Spleen (tissue), 13 donors: ENCODE measurements at places on chromosomes 7 and 10.

GRCh38 chr7:134919240-134919641, 67.1 kb upstream of the AGBL3 start:
- no peak for DNase-seq

GRCh38 chr7:122887198-122887597, 938 bp upstream of the CADPS2 start:
- peak; percentile 76 for DNase-seq

- DNase-seq = no peak
Measured at GRCh38 chr10:62031507-62031906, 130.0 kb downstream of the ARID5B start.

GRCh38 chr7:44713680-44714335, 34.8 kb upstream of the ZMIZ2 start:
- DNase-seq = no peak

DNA sequence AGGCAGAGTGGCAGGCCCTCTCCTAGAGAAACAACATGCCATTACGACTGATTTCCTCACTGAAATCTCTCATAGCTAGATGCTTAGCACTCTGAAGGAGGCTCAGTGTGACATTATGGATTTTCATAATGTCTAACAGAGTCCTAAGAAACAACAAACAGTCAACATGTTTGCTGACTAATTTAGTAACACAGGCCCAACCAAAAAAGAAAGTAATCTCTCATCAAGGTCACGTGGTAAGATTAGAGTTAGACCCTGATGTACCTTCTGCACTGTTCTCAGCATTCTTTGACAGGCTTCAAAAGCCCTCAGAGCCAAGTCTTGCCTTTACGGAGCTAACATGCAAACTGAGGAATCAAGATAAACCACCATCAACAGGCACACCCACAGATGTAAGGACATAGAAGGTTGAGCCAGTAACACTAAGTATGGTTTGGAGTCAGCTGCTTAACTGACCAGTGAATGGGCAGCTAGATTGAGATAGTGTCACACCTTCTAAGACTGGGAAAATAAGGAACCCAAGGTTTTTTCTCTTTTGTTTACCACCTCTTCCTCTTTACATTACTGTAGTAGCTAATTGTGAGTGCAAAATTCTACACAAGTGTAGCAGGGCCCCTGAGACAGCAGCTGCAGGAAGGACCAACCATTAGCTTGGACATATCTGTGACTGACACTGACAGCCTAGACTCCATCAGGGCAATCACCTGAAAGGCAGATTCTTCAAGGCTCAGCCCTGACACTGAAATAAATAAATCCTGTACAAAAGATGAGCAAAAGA, 15.3 kb upstream of the KCNIP2 start:
- DNase-seq = no peak

DNA sequence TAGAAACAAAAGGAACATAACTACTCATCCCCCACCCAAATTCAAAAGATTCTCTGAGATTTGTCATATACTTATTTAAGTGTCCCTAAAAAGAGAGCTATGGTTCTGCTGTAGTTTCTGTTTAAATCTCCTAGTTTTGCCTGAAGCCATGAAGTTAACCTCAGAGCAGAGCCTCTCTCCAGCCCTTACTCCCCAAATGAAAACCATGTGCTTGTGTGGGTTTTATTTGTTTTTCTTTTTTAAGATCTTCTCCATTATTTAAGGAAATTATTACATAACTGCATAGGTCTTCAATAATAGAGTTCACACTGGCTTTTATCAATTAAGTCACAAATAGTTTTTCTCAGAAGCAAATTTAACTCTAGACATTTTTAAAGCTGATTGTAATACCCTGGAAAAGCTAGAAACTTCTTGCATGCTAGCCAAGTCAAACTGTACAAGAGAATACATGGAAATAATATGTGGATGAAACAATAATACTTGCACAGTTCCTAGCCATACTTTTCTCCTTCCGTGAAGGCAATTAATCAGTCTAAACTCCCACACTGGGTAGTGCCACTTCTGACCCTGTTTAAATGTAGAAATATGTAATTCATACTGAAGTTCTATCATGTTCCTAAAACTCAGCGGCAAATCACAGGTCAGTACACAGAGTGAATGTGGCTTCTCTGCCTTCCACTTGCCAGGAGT, 579.7 kb downstream of the SUGCT start:
- DNase-seq = no peak

DNA sequence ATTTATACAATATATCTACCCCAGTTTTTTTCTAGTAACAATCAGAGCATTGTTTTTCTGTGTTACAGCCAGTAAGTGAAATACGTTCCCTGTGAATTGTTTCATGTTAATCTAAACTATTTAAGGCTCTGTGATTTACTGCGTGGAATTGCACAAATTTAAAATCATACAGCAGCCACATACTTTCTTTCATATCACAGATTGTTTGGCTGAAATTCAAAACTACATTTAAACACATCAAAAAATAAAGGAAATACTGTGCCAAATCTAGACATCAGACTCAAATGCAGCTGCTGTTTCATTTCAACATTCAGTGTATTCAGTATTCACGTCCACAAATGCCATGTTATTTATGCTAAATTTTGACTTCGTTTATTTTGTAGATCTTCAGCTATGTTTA, 242.6 kb upstream of the HGF start:
- no peak for DNase-seq

DNA sequence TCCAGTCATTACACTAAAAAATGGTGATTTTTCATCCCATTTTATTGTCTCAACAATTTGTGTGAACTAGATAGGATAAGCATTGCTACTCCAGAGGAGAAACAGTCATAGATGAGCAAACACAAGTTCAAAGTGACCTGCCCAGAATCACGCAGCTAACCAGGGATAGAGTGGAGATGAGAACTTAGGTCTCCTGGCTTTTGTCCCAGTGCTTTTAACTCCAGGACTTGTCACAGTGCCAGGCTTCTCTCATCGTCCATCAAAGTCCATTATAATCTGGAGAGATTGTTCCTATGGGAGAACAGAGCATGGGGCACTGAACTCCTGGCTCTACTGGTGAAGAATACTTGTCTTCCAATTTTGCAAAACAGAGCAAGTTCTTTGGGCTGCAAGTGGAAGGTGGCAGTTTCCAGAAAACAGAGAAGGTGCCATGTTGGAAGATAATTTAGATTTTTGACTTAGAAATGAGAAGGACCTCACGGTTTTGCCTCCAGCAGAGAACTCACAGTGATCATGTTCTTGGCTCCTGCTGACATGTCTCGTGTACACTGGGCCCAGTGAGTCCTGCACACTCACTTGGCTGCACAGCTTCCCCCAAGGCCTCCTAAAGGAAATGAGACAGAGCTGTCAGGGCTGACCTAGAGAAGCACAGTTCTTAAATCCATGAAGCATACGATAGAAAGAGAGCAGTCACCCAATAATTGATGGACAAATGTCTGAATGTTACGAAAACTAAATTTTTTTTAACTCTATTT, 322.9 kb upstream of the NRP1 start:
- DNase-seq = no peak

DNA sequence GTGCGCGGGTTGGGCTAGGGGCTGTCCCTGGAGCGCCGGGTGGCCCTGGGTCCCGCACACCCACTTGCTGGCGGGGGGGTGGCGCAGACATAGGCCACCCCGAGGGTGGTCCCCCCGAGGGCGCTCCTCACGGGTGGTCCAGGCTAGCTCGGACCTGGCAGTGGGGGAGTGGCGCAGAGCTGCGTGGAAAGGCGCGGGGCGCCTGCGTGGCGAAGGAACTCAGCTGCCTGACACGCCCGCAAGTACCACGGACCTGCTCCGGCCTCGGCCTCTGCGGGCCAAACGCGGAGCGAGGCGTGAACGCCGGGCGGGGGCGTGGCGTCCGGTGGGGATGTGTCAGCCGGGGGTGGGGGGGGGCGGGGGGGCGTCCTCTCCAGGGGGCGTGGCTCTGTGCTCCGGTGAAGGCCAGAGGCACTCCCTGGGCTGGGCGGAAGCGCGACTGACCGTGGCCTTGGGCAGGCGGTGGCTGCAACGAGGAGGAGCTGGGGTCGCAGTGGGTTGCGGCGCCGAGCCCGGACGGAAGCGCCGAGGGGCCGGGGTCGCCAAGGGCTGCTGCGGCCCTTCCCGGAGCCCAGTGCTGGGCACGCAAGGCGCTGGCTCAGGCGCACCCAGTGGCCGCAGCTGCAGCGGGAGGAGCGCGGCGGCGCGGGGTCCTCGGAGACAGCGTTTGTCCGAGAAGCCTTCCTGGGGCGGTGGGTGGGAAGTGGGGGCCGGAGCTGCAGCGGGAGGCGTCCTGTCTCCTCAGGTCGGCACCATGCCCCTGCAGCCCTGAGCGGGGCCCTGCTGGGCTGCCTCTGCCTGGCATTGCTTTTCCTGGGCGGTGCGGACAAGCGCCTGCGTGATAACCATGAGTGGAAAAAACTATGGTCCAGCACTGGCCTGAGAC, 58.9 kb upstream of the NUPR2 start:
- peak; percentile 82 for DNase-seq

GRCh38 chr10:51638211-51638610, 61.2 kb downstream of the CSTF2T start:
- no peak for DNase-seq

- no peak for DNase-seq
Measured at GRCh38 chr7:36391436-36392198, 2.0 kb downstream of the ANLN start.

GRCh38 chr7:8189625-8190024, 72.3 kb downstream of the ICA1 start:
- DNase-seq = no peak

GRCh38 chr10:50576245-50576815, 47.4 kb downstream of the SGMS1 start:
- no peak for DNase-seq

- DNase-seq = no peak
Measured at GRCh38 chr7:96786998-96787395, 77.4 kb upstream of the SEM1 start.

GRCh38 chr7:84193747-84194146, 842 bp downstream of the SEMA3A start:
- no peak for DNase-seq

DNA sequence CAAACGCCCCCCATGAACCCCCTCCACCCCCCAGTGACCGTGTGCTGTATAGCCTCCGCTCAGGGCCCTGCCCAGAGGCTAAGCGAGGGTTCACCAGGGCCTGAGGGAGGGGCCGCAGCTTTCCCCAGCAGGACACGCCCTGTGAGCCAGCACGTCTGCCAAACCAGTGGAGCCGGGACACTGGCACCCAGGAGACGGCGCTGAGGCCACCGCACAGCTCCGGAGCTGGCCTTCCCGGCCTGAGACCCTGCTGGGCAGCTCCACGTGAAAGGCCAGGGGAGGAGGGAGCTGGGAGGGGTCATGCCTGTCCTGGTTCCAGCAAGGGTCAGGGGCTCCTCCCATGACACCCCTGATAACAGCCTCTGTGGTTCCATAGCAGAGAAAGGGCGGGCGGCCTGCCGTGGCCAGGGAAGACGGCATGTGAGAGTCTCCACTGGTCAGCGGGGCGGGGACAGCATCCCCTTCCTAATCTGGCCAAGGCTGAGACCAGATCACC, 278.3 kb downstream of the ELFN1 start:
- peak; percentile 67 for DNase-seq

DNA sequence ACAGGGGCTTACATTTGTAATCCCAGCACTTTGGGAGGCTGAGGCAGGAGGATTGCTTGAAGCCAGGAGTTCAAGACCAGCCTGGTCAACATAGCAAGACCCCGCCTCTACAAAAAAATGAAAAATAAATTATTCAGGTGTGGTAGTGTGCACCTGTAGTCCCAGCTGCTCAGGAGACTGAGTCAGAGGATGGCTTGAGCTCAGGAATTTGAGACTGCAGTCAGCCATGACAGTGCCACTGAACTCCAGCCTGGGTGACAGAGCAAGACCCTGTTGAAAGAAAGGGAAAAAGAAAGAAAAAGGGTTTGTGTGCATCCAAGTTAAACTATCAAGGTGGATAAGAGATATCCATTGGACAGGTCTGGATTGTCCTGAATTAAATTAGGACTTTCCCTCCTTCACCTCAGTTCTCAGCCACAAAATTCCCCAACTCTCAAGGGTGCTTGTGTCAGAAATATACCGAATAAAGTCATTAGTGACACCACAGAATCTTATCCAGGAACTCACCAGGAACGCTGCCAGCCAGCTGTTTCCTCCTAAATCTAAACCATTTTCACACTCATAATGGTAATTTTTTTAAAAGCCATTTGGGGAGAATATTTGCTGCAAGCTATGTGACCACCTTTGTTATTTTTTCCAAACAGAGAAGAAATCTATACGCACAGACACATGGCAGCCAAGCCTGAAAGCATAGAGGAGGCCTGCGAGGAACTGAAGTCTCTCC, 12.0 kb downstream of the AFAP1L2 start:
- no peak for DNase-seq

DNA sequence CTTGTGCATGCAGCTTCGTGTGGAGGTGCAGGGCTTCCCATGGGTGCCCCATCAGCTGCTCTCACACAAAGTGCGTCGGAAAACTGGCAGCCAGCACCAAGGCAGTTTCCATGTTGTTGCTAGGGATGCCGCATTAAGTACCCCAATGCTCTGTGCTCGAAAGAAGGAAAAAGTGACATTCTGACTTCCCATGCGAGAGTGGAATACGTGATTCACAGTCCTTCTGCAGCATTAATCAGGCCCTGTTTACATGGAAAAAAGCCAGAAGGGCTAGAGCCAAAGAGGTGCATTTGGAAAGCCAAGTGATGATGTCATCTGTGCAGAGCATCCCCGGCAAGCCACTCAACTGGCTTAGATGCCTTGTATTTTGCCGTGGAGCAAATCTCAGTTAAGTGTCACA, 258.3 kb downstream of the GATA3 start:
- no peak for DNase-seq

GRCh38 chr7:25805027-25805687, 346.8 kb upstream of the NFE2L3 start:
- DNase-seq = no peak

GRCh38 chr10:61911425-61911824, 9.9 kb downstream of the ARID5B start:
- DNase-seq = no peak

- DNase-seq = no peak
Measured at GRCh38 chr7:130458257-130458656, 17.4 kb upstream of the CEP41 start.

GRCh38 chr7:130227883-130228575, 20.4 kb downstream of the SSMEM1 start:
- DNase-seq = no peak

DNA sequence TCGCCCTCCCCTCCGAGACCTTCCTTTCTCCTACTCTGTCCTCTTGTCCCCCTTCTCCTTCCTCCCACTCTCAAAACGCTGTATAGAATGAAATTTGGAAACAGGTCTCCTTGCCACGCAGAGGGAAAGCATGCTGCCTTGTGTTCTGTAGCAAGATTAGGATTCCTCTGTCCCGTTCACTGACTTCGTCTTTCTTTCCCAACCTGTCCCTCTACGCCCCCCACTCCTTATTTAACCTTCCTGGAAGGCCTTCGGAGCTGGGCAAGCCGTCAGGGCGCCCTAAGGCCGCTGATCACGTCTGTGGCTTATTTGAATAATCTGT, 1.3 kb downstream of the HOXA9 start:
- DNase-seq = no peak

DNA sequence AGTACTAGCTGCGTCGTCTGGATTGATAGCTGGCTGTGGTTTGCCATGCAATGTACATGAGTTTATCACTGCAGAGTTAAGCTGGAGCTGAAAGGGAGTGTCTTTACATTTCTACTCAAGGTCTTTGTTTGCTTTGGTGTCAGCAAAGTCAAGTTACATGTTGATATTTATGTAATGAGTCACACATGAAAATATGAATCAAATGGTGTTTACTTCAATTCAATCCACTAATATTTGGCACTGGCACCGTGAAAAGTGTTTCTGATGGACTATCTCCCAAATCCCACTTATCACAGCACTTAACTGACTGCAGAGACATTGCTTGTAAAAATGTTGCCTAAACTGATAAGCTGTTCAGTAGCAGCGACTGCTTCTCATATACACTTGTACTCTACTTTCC, 395.9 kb downstream of the TFEC start:
- DNase-seq = no peak
